ENCODE measurements at places on chromosomes 16 and 17.

- DNase-seq: peak; percentile 46
Measured at GRCh38 chr16:23182206-23182678, 303 bp upstream of the SCNN1G start.

- no peak for DNase-seq
Measured at GRCh38 chr17:78154903-78155811, 9.0 kb downstream of the C17orf99 start.

DNA sequence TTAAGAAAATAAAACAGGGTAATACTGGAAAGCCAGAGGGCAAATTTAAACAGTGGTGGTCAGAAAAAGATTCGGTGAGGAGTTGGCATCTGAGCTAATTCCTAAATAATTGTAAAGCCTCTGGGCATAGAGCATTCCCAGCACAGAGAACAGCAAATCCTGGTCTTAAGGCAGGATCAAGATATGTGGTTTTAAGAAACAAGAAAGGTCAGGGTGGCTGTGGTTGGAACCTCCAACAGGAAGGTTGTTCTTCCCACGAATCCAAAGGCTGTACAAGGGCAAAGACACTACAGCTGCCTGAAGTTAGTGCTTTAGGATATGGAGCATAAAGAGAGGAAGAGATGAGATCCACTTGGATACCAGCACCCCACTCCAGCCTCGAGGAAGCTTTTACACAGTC is 114.6 kb downstream of the ZNF18 start:
- no peak for DNase-seq

DNA sequence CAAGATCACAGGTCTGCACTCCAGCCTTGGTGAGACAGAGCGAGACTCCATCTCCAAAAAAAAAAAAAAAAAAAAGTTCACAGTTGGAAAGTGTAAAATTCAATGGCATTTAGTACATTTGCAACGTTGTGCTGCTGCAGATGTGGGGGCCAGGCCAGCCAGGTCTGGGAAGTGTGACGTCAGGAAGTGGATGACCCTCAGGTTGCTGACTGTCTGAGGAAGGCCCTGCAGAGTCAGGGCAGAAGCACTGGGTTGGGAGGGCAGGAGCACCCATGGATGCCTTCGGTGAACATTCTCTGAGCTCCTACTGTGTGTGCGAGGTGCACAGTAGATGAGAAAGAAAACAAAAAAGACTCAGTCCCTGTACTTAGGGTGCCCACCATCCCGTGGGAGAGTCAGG is 12.1 kb upstream of the WFDC1 start:
- no peak for DNase-seq

- no peak for DNase-seq
Measured at GRCh38 chr16:57774705-57775285, 27.5 kb downstream of the KIFC3 start.

- peak; percentile 42 for DNase-seq
Measured at GRCh38 chr16:85616607-85617321, 3.6 kb downstream of the GSE1 start.

DNA sequence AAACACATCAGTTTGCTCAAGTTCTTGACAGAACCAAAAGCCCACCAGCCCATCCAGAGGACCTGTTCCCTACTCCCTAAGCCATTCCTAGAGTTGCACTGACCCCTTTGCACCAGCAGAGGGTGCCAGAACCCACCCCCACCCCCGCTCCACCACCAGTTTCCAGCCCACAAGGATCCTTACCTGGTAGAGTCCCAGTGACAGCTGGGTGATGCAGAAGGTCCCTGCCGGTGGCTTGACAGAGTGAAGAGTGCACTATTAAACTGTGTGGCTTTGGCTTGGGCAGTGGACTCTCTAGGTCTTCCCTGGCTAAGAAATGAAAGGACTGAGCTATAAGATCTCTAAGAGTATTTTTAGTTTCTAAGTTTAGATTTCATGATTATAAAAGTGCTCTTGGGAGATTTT is 73.3 kb upstream of the MTMR4 start:
- DNase-seq: peak; percentile 66

GRCh38 chr16:79261481-79261940 is 339.0 kb downstream of the MAF start:
- DNase-seq: peak; percentile 36

DNA sequence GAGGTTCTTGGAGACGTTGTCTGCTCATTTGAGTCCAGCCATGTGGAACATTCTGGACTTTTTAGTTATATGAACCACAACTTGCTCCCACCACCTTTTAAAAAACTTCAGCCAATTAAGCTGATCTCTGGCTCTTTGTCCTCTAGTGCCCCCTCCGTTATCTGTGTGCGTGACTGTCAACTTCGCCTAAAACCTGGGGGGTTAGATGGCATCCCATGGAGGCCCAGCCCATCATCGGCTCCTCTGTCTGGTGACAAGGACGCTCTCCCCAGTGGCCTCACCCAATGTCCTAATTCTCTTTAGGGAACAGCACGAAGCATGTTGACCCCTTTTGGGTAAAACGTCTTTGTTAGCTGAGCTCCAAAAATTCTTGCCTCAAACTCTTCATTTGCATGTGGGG is 341.0 kb upstream of the TNRC6C start:
- no peak for DNase-seq

- no peak for DNase-seq
Measured at GRCh38 chr16:2520784-2521531, 787 bp downstream of the AMDHD2 start.

DNA sequence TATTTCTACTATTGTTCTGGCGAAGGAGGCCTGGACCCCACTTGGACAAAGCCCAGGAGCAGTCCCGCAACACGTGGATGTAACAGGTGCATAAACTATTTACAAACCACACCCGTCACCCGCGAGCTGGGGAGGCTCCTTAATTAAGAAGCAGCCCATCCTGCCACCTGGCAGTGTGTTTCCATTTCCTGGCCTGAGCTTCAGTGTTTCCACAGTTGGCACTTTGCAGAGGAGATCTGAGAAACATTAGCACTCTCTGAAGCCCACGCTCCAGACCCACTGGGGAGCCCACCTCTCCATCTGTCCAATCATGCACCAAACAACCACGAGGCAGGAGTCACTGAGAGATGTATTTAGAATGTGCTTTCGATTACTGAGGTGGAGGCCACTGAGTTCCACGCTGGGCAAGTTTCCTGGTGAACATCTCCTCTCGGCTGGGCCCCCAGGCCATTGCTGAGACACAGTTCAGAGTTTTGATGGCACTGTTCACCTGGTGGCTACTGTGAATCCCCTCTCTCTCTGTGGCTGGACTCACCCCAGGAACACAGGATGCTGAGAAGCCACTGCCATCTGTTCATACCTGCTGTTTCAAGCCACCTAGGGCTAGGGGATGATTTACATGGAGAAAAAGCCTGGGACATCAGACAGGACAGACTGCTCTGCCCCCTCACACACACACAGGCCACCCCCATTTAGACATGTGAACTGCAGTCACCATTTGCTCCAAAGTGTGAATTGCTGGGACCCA is 129.1 kb downstream of the AIPL1 start:
- no peak for DNase-seq

- DNase-seq: no peak
Measured at GRCh38 chr17:14605267-14605599, 304.4 kb downstream of the HS3ST3B1 start.

DNA sequence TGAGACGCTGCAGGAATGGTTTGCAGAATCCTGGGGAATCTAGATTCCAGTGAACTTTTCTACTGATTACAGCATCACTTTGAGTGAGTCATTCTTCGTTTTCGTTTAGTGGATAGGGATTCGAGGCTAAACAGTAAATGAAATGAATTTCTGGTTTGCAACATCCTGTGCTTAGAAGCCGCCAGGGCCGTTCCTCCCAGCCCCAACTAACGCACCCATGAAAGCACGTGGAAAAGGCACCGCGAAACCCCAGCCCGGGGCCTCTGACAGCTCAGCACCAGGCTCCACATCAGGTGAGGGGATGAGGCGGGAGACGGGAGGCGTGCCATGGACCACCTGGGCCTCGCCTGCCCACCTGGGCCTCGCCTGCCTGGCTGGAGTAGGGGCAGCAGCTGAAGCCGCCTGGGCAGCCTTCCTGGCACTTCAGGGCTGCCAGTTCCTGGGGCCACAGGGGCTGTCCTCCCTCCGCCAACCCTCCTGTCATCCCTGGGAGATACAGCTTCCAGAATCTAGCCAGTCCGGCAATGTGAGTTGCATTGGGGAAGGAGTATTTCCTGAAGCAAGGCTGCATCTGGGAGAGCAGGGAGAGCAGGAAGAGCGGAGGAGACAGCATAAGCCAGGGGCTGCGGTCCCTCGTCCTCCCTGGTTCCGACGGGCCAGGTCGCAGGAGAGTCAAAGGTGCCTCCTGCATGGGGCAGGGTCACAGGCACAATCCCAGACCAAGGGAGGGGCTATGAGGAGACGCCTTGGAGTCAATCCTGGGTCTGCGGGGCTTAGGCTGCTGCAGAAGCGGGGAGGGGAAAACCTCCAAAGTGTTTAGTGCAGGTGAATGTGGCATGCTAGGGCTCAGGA is 78.4 kb downstream of the RPH3AL start:
- no peak for DNase-seq

DNA sequence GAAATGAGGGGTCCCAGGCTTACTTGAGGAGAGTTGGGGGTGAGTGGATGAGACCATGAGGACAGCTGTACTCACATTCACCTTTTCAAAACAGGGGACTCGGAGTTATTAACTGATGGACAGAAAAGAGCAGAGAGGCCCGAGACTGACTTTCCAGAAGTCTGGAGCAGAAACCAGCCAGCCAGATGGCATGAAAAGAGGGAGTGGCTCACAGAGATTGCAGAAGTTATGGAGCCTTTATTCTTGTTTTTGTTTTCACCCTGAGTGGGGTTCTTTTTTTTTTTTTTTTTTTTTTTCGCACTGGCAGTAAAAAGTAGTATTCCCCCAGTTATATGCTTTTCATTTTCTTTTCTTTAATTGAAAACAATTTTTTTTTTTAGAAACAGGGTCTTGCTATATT is 18.9 kb downstream of the TVP23A start:
- no peak for DNase-seq

- no peak for DNase-seq
Measured at GRCh38 chr16:67499106-67499505, 15.8 kb upstream of the AGRP start.

GRCh38 chr17:47719411-47720152 is 13.5 kb upstream of the TBX21 start:
- no peak for DNase-seq

DNA sequence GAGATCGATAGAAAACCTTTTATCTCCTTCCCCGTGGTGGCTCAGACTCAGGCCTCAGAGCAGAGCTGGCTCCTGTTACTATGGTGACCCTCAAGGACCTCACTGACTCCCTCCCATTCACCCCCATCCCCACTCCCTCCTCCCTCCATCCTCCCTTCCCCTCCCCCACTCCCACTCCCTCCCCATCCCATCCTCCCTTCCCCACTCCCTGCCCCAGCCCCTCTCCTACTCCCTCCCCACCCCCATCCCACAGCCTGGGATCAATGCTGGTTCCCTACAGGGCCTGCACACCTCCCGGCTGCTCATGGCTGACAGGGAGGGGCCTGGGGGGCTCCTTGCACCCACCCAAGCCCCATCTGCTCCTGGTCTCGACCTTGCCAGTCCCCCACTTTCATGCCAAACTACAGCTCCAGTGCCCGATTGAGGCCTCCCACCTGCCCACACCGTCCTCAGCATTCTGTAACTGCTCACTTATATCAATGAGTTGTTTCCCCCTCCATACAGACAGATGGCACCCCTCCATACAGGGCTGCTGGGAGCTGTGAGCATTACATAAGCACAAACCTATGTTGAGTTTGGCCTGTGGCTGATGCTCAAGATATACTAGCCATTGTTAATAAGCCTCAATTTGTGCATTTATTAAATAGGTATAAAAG is 11.6 kb upstream of the RAI1 start:
- peak; percentile 93 for DNase-seq

DNA sequence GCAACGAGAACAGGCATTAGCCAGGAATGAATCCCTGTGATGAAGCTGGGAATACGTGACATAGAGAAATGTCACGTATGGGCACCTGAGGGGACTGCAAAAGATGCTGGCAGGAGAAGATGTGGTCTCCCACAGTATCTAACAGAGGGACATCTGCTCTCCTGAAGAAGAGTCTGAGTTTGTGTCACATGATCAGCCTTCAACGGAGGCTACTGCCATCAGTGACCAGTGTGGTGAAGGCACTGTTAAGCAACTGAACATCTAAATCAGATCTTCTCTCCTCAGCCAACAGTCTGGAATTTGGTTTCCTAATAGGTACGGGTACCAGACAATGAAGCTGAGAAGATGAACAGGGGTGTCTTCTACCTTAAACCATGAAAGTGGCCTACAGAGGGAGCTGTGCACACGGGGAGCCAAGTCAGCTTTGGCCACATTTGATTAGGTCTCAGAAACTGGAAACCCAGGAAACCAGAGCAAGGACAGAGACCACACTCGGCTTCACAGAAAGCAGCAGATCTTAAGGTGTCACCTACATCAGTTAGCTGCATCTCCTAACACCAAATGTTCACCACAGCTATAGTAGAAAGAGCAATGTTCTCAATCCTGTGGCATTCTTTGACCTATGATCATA is 41.8 kb downstream of the BRD7 start:
- peak; percentile 22 for DNase-seq

DNA sequence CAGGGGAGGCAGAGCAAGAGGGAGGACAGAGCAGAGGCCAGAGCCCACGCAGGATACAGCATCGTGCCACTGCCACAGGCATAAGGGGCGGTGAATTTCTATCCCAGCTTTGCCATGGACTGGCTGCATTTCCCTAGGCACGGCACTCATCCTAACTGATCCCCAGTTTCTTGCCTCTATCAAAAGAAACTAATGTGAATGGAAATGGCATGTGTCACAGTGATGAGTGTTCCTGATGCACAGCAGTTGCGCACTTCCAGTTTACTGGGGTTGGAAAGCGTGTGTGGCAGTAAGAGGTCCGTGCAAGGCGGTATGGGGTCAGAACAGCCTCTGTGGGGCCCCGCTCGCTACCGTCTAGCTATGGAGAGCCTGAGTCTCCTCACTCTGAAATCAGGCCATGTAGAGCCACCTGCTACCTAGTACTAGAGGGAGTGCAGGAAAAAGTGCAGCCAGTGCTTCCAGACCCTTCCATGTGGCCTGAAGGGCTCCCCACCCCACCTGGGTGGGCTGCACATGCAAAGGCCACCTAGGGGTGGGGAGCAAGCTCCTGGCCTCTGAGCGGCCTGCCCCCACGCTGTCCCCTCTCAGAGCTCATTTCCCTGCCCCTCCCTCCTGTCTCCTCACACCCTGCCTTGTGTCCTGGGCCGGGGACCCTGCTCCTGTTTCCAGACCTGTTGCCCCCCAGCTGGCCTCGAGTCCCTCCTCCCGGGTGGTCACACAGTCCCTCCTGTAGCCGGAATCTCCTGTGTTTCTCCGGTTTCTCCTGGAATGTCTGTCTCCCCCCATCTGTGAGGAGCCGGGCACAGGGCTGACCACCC is 5.0 kb upstream of the KCNJ18 start:
- no peak for DNase-seq

GRCh38 chr17:79690466-79690865 is 40.3 kb upstream of the ENPP7 start:
- no peak for DNase-seq

DNA sequence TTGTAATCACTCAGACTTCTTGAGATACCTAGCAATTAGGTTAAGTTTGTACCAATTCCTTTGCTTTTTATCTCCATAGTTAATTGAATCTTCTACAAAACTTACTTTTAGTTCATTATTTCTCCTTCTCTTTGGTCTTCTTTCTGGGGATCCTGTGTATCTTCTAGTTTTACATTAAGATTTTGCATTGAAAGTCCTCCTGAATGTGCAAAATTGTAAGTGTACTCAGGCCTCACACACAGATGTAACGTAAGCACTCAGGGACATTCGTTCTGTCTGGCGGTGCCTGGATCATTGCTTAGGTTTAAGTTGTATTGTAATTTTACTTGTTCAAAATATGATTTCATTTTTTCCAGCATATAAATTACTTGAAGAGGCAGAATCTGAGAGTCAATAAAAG is 222.6 kb upstream of the CPHXL start:
- no peak for DNase-seq
